ENCODE measurements at places on chromosomes 16 and 17.

- DNase-seq = no peak
Observed at GRCh38 chr17:2264067-2264860, 39.3 kb downstream of the SMG6 start.

DNA sequence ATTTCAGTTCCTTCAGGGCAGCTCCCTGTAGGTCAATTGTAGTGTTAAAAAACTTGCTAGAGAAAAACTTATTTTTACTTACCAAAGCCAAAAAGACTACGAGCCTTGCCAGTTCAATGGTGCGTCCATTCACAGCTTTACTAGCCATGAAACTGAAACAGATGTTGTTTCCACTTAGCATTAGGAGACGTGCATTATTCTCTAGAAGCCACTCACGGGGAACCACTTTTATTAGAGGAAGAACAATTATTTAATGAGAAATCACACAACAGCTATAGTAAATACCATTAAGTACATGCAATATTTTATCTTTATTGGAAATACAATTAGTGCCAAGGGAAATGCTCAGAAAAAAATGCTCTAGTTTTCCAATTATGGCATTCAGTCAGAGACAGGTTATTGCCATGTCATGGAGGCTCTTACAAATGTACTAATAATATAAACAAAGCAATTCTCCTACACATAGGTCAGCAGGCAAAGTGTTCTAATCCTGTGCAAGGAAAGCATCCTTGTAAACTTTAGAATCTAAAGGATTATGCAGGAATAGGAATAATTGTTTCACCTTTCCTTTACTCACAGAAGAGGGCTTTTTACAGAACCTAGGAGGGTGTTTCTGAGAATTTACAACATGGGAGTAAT, 17.4 kb downstream of the LASP1NB start:
- no peak for DNase-seq

DNA sequence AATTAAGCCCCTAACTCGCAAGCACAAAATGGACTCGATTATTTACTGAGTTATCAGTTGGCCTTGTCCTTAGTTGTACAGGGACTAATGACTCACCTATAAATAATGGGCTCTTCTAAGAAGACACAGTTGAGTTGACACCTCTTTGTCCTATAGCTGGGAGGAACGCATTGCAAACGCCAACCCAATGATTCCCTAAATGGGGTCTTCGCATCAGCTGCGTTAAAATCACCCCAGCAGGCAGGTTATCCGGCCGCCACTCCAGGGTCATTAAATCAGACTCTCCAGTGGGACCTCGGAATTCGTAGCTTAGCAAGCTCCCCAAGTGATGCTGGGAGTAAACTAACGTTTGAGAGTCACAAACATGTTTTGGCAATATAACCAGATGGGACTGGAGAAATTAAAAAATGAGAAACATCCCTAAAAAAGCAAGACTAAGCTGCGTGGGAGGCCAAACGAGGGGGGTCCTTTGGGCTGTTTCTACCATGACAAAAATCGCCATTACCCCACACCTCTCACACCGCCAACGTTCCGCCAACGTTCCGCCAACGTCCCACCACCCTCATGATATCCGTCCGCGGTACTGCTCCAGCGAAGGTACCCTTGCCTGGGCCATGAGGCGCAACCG, 932 bp upstream of the NFE2L1 start:
- DNase-seq = no peak

DNA sequence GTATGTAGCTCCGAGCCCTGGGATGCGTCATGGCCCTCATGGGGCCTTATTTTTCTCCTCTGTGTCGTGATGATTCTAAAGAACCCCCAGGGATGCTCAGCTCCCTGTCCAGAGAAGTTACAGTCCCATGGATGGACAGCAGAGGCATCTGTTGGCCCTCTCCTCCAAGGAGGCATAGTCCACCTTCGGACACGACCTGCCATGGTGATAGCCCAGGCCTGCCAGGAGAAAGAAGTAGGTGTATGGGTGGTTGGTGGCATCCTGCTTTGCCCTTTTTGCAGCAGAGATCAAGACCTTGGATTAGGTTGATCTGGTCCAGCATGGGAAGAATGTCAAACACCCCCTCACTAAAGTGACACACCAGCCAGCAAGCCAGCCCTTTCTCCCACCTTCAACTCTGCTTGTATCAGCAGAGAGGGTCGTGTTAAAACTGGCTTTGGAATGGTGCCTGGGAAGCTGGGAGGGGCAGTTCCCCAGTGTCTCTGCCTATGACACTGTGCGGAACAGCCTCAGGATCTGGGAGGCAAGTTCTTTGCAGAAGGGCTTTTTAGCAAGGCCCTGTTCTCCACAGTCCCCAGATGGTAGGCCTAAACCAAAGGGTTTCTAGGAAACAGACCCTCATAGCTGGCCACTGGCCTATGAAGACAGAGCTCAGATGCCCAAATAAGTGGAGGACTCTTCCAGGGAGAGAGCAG, 259.9 kb upstream of the RPL38 start:
- no peak for DNase-seq

GRCh38 chr16:57149391-57149790, 36.4 kb downstream of the PSME3IP1 start:
- DNase-seq = no peak

DNA sequence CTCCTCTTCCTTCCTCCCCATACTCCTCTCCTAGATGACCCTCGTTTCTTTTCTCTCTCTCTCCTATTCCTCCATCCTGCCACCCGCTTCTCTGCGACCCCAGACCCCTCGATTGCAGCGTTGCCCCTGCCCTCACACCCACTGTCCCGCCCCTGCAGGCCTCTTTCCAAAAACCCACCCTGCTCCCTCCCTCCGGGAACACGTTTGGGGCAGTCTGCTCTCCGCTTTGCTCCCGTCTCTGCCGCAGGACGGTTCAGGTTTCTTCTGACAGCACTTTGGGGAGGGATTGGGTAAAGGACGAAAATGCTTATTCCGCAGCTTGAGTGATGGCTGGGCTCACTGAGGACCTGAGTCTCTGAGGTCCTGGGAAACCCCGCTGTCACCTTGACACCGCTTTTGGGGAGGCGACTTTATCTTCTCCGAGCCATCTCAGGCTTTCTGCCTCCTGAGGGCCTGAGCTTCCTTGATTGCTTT, 690 bp downstream of the NDE1 start:
- peak; percentile 49 for DNase-seq

DNA sequence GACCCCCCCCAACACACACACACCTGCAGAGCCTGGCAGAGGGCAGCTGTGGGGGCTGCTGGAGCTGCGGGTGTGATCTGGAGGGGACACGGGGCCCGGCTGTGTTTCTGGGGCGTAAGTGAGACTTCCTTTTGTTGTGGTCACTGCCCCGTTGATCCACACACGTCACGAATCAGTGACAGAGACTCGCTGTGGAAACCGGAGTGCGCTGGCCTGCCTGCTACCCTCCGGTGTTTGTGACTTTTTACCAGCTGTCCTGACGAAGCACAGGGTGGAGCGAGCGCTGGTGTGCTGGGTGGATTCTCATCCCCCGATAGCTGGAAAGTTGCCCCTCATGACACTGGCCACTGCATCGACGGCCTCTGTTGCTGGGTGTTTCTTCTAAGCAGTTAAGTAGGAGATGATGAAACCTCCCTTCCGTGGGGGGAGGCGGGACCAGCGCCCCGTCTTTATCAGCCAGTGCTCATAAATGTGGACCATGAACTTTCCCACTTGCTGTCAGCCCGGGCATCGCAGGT, 2.3 kb downstream of the METRNL start:
- DNase-seq = peak; percentile 75

- DNase-seq = no peak
Observed at GRCh38 chr16:23896832-23897821, 61.3 kb downstream of the PRKCB start.

GRCh38 chr17:2869604-2870003, 73.4 kb downstream of the RAP1GAP2 start:
- no peak for DNase-seq

DNA sequence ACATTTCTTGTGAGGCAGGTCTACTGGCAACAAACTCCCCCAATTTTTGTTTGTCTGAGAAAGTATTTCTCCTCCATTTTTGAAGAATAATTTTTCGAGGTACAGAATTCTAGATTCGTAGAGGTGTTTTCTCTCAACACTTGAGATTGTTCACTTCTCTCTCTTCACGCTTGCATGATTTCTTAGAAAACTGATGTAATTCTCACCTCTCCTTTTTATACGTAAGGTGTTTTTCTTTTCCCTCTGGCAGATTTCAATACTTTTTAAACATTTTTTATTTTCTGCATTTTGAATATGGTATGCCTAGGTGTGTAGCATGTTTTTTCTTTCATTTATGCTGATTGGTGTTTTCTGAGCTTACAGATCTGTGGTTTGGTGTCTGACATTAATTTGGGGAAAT, 201.5 kb upstream of the AXIN2 start:
- DNase-seq = no peak

GRCh38 chr16:21222495-21223337, 10.8 kb upstream of the ANKS4B start:
- DNase-seq = no peak

GRCh38 chr17:51793686-51794085, 364.8 kb downstream of the CA10 start:
- no peak for DNase-seq
